ENCODE measurements at places on chromosomes 6 and 20. TPM values are rescaled to one million over a fixed set of nuclear protein-coding genes. Genes with fewer than 3 reads are reported as not detected.

The TMEM200A gene
- 0.67 TPM for polyA plus RNA-seq

The NDRG3 gene
- polyA plus RNA-seq: 24.4 TPM

The RNF182 gene
- polyA plus RNA-seq: 0.20 TPM

The KHDC1 gene
- 2.4 TPM for polyA plus RNA-seq

The CYP39A1 gene
- polyA plus RNA-seq: 4.8 TPM

The CCR6 gene
- polyA plus RNA-seq: 0.09 TPM

The LY6G6D gene
- polyA plus RNA-seq: not detected

The SLC22A3 gene
- 2.8 TPM for polyA plus RNA-seq

The RALGAPB gene
- polyA plus RNA-seq: 8.7 TPM

The RHAG gene
- polyA plus RNA-seq: 0.03 TPM

The RIPPLY2 gene
- polyA plus RNA-seq: 0.07 TPM

The ERMARD gene
- polyA plus RNA-seq: 16.5 TPM

The ELOVL2 gene
- polyA plus RNA-seq: 0.79 TPM

The NOX3 gene
- polyA plus RNA-seq: not detected

The POU5F1 gene
- 4.9 TPM for polyA plus RNA-seq

The GINS1 gene
- polyA plus RNA-seq: 0.23 TPM

The SIGLEC1 gene
- polyA plus RNA-seq: 11.0 TPM

The RUNX2 gene
- 0.31 TPM for polyA plus RNA-seq

The RBM38 gene
- polyA plus RNA-seq: 17.3 TPM

The PTK6 gene
- polyA plus RNA-seq: 1.6 TPM

The HSPA12B gene
- 2.5 TPM for polyA plus RNA-seq

The LGSN gene
- polyA plus RNA-seq: 0.01 TPM

The CMTR1 gene
- polyA plus RNA-seq: 13.0 TPM

The ECHDC1 gene
- 121 TPM for polyA plus RNA-seq

The PBOV1 gene
- polyA plus RNA-seq: not detected

The SMLR1 gene
- 0.07 TPM for polyA plus RNA-seq

The SYCP2 gene
- 1.0 TPM for polyA plus RNA-seq

The TMC2 gene
- 0.46 TPM for polyA plus RNA-seq

The CALHM4 gene
- not detected for polyA plus RNA-seq

The ZSWIM1 gene
- polyA plus RNA-seq: 3.0 TPM

The CST2 gene
- not detected for polyA plus RNA-seq

The SFTA2 gene
- polyA plus RNA-seq: 6.6 TPM

The CTCFL gene
- polyA plus RNA-seq: 0.11 TPM

The TMEM244 gene
- polyA plus RNA-seq: not detected

The LSM14B gene
- polyA plus RNA-seq: 18.2 TPM

The ATP6V1G2 gene
- 0.48 TPM for polyA plus RNA-seq

The BPIFB1 gene
- polyA plus RNA-seq: 0.22 TPM

The FAM162B gene
- polyA plus RNA-seq: 9.0 TPM

The HRH3 gene
- polyA plus RNA-seq: 0.10 TPM

The ULBP2 gene
- polyA plus RNA-seq: 0.36 TPM

The VSX1 gene
- not detected for polyA plus RNA-seq

The SLCO4A1 gene
- 6.8 TPM for polyA plus RNA-seq

The KIAA0408 gene
- polyA plus RNA-seq: 0.43 TPM

The TUBB2B gene
- 5.0 TPM for polyA plus RNA-seq

The CLPSL2 gene
- 1.3 TPM for polyA plus RNA-seq

The NKX2-2 gene
- not detected for polyA plus RNA-seq

The SEMG1 gene
- polyA plus RNA-seq: not detected

The FOXQ1 gene
- polyA plus RNA-seq: 3.8 TPM

The UTRN gene
- polyA plus RNA-seq: 39.9 TPM

The UBE2C gene
- 0.55 TPM for polyA plus RNA-seq

The ZBTB12 gene
- 1.7 TPM for polyA plus RNA-seq

The NFATC2 gene
- polyA plus RNA-seq: 6.8 TPM

The GABRR1 gene
- polyA plus RNA-seq: not detected

The RPS6KA2 gene
- 15.8 TPM for polyA plus RNA-seq

The UBE3D gene
- polyA plus RNA-seq: 3.5 TPM

Measured in adipose tissue (tissue), 3 donors.